ENCODE measurements at places on chromosomes 11 and 22.

GRCh38 chr11:17883946-17884345 is 128.9 kb downstream of the SERGEF start:
- DNase-seq: no peak

DNA sequence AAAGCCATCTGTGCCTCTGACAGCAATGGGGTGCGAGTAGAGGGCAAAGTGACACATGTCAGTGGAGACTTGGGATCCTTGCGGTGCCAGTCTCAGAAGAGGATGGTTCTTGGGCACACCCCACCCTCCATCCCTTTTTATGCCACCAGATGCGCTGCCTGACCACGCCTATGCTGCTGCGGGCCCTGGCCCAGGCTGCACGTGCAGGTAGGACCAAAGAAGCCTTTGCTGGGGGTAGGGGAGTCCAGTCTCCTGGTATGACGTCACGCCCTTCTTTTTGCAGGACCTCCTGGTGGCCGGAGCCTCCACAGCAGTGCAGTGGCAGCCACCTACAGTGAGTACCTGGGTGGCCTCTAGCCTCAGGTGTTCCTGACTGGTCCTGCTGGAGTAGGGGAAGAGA is 1.5 kb downstream of the NDUFS8 start:
- DNase-seq: no peak

GRCh38 chr11:85779956-85780640 is 30.8 kb downstream of the SYTL2 start:
- DNase-seq: no peak

DNA sequence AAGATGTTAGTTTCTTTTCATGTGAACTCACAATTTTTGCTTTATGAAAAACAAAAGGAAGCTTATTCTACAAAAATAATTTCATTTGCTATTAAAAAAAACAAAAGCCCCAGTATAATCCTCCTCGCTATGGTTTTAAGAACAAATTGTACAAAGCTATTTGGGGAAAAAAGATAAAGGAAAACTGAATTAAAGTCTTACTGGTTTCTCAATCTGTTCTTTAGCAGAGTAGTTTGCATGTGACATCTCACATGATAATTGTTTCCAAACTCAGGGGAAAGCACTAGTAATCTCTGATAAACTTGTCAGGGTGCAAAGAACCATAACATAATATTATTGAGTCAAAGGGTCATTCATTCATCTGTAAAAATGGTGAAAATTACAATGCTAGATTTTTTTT is 2.9 kb upstream of the DDI1 start:
- no peak for DNase-seq

DNA sequence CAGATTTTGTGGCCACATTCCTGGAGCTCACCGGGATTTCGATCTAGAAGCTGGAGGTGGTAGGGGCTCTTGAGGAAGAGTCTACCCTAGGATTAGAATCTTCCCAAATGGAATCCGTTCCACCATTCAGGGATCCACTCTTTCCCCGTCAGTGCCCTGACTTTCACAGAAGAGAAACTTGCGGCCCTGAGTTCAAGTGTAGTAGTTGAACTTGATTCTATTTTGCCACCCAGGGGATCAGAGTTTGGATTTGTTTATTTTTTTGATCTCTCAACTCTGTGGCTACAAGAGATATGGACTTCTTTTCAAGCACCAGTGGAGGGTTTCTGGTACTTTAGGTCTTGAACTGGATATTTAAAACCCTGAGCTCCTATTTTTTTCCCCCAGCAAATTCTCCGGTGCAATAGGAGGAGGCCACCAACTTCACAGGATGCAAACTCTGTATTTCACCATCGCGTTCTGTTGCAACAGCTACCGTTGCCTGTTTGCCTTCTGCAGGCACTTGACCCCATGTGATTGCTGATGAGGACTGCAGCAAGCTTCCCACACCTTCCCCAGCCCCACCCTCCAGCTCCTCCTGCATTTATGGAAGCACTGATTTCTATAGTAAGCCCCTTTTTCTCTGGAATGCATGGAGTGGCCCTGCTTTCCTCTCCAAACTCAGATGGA is 14.8 kb upstream of the MRGPRF start:
- DNase-seq: no peak

DNA sequence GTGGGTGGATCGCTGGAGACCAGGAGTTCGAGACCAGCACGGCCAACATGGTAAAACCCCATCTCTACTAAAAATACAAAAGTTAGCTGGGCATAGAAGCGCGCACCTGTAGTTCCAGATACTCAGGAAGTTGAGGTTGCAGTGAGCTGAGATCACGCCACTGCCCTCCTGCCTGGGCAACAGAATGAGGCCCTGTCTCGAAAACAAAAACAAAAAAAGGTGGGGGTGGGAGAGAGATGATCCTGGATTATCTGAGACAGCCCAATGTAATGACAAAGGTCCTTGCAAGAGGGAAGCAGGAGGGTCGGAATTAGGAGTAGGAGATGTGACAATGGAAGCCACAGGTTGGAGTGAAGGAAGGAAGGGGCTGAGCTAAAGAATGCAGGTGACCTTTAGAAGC is 87.6 kb upstream of the APOA1 start:
- DNase-seq: no peak

GRCh38 chr11:58629857-58630256 is 7.4 kb downstream of the CNTF start:
- DNase-seq: no peak

DNA sequence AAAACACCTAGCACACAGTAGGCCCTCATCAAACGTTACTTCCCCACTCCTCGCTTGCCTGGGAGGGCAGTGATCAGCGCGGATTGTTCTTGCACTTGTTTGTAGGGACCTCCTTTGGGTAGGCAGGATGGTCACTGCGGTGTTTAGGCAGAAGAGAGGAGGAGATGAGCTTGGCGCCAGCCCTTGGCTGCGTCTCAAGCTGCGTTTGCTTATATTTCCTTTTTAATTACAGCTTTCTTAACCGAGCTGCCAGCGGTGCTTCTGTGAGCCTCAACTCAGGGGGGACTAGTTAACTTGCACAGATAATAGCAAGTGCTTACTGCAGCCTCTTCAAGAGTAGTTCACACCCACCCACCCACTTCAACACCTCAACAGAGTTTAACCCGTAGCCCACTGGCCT is 15.1 kb downstream of the IFT27 start:
- no peak for DNase-seq

GRCh38 chr11:85699957-85700741 is 14.2 kb upstream of the CCDC89 start:
- no peak for DNase-seq

Measured in Peyer's patch (tissue), 4 donors.